Cardiac septum (tissue), 1 donor: ENCODE measurements at places on chromosomes 3 and 15. TPM values are rescaled to one million over a fixed set of nuclear protein-coding genes. Genes with fewer than 3 reads are reported as not detected.

- DNase-seq, result no peak
Measured at GRCh38 chr3:153973722-153974265, 147.4 kb upstream of the ARHGEF26 start.

GRCh38 chr3:110414855-110415254, 656.8 kb upstream of the NECTIN3 start:
- DNase-seq, result no peak

The MGLL gene
- total RNA-seq, result 45.7 TPM

- no peak for DNase-seq
Measured at GRCh38 chr15:77484994-77485393, 64.3 kb downstream of the HMG20A start.

The SCG5 gene
- 0.30 TPM for total RNA-seq

GRCh38 chr15:87154761-87155160, 1075.1 kb downstream of the AGBL1 start:
- DNase-seq, result no peak

The COLQ gene
- 41.7 TPM for total RNA-seq

DNA sequence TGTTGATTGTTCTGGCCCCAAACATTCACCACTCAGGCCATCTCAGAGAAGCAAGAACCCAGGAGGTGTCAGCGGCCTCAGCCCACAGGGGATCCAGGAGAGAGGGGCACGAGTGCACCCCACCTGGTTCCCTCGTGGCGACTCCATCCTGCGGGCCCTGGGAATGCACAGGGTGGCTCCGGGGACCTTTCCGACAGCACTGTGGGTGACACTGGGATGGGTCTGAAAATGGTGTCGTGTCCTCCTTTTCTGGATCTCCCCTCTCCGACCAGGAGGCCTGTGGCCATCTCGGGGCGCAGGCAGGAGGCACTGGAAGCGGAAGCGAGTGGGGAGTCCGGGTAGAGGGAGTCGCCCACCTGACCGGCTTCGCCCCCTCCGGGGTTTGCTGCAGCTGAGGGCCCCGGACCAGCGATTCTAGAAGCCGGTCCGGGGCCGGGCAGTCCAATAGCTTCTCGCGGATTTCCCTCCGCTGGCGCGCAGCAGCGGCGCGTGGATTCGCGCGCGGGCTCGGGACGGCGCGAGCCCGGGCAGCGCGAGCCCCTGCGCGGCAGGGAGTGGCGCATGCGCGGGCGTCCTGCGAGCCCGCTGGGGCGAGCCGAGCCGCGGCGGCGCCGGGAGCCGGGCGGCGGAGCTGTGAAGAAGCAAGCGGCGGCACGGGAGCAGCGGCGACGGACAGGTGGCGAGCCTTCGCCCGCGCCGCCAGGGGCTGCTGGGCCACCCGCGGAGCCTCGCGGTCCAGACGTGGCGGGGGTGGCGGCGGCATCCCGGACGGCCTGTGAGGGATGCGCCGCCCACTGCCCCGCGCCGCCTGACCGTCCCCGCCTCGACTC, at the start of gene DOCK3:
Gene DOCK3 (plus strand): TSS at position 579 of the 830 bp plus-strand sequence. CDS start 337 bp downstream, outside the sequence.
- DNase-seq, result no peak

DNA sequence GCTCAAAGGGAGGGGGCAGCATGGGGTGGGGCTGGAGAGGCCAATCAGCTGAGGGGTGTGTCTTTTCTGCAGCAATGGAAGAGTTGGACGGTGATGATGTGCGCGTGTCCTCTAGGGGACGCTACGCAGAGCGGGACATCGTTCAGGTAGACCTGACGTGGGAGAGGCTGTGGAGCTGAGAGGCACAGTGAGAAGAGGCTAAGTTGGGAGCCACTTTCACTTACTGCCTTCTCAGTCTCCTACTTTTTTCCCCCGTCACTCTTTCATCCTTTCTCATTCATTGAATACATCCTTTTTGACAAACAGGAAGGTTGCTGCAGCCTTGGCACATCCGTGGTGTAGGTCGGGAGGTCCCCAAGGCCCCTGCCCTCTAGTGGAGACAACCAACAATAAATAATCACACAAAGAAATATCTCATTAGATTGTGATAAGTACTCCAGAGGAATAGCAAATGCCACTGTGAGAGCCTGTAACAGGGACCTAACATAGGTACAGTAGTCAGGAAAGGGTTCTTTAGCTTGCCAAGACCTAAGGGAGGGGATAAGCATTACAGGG, 4.4 kb upstream of the BRPF1 start:
- DNase-seq, result no peak

The CP gene
- total RNA-seq, result 8.1 TPM

The CDHR4 gene
- total RNA-seq, result not detected

DNA sequence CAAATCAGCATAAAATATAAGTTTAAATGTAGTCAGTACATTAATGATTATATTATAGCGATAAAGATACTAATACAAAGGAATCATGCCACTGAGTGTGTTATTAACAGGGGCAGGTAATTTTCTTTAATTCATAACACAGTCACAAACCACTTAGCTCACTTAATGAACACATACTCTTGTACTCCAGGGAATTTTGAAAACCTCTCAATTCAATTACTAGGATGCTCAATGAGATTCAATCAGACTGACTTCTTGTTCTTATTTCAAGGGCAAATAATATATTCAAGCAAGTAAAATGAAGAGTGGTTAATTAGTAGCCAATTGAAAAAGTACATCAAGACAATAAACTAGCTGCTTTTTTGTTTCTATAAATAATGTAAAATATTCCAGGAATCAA, 5.8 kb upstream of the SUCNR1 start:
- DNase-seq, result no peak

GRCh38 chr3:186165331-186165730, 56.4 kb upstream of the ETV5 start:
- DNase-seq, result no peak

- DNase-seq, result no peak
Measured at GRCh38 chr3:134619301-134619615, 31.6 kb downstream of the KY start.

The CLEC3B gene
- total RNA-seq, result 77.1 TPM

GRCh38 chr15:94023531-94023930, 207.8 kb upstream of the MCTP2 start:
- DNase-seq, result no peak

DNA sequence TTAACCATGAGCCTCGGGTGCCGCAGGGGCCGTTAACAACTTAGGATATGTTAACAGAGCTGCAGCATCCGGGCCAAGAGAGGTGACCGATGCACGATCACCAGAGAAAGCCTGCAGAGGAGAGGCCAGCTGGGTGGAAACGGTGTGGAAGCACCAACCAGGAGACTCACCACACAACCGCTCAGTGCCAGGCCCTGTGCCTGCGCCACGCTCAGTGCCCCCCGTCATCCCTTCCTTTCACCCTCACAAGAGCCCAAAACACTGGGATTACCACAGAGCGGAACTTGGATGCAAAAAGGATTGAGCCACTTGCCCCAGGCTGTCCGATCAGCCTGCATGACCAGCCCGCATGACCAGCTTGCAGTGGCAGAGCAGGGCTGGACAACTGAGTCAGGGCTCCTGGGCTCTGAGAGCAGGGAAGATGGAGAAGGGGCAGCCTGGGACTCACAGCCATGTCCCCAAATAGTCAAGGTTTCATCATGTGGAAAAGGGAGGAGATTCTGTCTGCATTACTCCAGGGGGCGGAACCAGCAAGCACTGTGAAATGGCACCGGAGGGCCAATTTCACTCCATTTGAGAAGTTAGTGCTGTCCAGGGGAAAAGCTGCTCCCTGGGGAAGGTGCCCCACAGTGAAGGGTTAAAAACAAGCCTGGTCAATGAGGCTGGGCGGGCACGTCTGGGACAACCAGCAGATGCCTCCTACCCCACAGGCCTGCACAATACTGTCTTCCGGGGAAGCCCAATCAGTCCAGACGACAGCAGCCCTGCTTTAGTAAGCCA, 156.8 kb downstream of the ATP10A start:
- peak; percentile 68 for DNase-seq

GRCh38 chr3:15380980-15381890, 46.1 kb downstream of the METTL6 start:
- no peak for DNase-seq

- DNase-seq, result no peak
Measured at GRCh38 chr3:135896613-135897012, 68.9 kb upstream of the PPP2R3A start.

The ACSBG1 gene
- not detected for total RNA-seq

The NPAP1 gene
- total RNA-seq, result not detected

- DNase-seq, result no peak
Measured at GRCh38 chr15:71131601-71132362, 16.5 kb downstream of the THSD4 start.

DNA sequence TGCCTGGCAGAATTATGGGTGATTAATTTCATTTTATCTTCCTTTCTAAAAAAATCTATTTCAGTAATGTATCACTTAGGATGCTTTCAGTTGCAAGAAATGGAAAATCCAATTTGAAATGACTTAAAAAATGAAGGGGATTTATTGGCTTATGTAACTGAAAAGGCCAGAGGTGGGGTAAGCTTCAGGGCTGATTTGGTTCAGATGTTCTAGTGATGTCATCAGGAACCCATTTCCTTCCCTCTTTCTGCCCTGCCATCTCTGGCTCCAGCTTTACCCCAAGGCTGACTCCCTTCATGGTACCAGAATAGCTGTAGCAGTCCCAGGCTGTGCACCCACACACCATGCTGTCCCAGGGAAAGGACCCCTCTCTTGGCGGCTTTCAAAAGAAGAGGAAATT, 18.5 kb upstream of the REC114 start:
- no peak for DNase-seq
